ENCODE measurements at places on chromosomes 7 and 10.
A peak's percentile ranks its signal among the peaks of the same experiment; 100 is the strongest.

DNA sequence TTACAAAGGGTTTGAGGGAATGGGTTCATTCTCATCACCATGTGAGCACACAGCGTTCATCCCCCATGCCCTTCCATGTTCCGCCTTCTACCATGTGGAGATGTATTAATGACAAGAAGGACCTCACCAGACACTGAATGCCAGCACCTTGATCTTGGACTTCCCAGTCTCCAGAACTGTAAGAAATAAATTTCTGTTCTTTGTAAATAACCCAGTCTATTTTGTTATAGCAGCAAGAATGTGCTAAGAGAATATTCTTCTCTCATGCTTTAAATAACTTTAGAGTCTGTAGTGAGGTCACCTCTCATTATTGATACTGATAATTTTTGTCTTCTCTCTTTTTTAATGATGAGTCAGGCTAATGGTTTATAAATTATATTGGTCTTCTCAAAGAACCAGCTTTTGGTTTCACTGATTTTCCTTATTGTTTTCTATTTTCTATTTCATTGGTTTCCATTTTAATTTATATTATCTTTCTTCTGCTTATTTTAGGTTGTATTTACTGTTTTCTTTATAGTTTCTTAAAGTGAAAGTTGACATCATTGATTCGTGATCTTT is 3.1 kb upstream of the PDIA4 start:
- DNase-seq = no peak

DNA sequence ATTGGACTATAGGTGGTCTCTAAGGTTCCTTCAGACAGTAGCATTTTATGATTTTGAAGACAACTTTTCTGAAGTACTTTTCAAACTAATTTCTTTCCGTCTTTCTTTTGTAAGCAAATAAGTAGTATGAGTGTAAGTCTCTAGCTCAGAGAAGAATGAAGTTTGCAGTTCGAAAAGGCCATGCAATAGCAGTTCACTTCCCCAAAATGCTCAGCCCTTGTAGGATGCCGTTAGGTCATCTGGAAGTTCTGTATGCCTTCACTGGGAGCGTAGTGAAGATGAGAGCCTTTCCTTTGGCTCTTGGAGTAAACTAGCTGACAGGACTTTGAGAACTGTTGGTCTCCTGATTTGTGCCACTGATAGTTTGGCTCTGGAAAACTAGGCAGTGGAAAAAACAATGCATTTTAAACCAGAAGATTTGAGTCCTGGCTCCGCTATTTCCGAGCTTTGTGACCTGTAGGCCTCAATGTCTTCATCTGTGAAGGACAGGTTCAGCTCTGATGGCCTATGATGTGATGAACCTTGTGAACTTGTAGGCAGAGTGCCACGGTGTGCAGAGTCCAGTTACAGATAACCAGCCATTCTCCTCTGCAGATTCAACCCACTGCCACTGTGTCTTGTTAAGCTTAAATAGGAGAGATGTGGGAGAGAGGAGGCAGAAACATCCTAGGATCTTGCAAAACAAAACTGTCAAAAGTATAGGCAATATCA is 18.8 kb downstream of the SGPL1 start:
- no peak for DNase-seq

GRCh38 chr10:74871595-74872382 is 45.4 kb downstream of the KAT6B start:
- no peak for DNase-seq

DNA sequence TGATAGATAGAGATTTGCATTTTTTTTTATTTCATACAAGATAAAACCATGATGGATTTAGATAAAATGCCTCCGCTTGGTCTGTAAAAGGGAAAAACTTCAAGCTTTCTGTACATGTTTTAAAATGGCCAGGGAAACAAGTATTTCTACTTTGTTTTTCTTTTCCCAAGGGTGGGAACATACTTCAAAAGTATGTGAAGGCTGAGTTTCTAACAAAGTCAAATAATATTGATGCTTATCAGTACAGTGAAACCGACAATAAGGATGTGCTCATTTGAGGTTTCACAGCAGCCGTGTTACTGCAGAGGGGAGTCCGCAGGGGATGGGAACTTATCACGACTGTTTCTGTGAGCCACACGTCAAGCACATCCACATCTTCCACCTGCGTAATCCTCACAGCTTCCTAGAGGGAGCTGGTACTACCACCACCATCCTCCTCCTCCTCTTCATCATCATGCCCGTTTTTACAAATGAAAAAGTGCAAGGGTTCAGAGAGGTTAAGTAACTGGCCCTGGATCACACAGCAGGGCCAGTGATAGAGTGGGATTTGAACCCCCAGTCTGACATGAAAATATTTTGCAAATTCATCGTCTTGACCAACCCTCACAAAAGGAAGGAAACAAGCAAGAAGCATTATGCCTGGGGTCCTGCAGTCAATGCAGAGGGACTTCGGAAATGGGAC is 94.3 kb downstream of the GPR26 start:
- no peak for DNase-seq

DNA sequence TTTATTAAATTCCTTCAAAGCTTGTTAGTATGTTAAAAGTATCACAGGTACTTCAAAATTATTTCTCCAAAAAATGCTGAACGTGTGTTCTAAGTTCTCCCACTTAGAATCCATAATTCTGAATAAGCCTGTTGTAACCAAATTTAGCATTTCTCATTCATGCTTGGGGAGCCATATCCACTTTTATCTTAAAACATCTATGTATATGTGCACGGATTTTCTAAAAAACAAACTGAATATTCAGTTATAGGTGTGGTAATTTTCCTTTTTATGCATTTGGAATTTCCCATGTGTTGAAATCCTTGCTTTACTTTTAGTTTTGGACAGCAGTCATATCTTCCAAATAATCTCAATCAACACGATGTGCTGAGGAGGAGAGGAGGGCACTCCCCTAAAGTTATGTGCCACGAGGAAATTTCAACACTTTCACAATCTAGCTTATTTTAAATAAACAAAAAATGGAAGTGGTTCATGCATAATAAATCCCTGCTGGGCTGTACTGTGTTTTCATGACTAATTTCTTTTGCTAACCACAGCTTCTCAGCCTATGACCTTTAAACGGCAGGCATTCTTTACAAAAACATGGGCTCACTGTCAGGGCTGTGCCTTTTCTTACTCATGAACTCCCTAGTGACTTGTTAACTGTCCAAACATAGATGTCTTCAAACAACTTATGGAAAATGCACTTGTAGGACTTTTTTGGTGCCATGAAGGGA is 380.3 kb upstream of the SEMA3C start:
- peak; percentile 79 for DNase-seq

DNA sequence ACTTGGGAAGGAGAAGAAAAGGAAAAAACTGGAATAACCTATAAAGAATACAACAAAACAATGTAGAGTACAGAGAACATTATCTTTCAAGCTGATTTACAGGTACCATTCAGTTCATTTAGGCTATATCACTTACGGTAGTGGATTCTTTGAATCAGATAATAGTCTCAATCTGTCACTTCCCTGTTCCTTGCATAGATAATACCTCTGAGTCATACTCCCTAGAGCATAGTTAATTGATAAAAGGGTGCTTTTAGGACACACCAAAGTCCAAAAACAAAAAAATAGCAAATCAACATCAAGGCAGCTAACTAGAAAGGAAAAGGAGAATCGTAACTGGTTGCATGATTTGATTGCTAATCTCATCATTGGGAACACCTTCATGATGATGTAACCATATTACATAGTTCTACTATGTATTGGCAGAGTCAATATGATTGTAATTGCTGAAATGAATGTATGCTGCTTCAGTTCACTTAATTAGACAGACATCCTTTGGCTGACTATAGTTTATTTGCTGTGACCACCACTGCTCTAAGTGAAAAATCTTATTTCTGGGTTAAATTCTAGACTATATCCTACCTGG is 844.4 kb downstream of the GATA3 start:
- no peak for DNase-seq

DNA sequence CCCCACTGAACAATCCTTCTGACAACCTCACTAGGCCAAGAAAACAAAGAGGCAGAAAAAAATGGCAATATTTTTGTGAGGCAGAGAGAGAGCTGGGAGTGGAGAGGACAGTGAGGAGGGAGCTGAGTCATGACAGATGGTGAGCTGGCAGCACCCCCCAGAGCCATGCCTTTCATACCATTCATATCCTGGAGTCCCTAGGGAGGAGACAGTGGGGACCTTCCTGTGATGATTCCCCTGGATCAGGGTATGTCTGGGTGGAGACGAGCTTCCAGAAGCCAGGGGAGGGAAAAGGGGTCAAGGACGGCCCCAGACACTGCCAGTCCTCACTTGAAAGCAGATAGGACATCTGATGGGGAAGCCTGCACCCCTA is 160.5 kb downstream of the ADAM12 start:
- DNase-seq = peak; percentile 93

GRCh38 chr7:101099969-101100781 is 14.9 kb downstream of the TRIM56 start:
- peak; percentile 96 for DNase-seq

DNA sequence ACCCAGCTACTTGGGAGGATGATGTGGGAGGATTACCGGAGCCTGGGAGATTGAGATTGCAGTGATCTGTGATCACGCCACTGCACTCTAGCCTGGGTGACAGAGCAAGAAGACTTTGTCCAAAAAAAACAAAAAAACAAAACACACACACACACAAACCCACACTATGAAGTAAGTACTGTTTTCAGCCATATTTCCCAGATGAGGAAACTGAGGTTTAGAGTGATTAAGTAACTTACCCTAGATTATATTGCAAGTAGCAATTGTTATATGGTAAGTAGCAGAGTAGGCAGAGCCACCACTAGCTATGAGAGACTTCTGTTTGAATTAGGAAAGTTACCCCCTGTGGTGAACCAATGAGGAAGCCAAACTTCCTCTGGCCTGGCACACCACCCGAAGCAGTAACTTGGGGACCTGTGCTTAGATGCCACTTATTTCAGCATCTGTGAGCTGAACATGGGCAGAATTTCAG is 61.9 kb downstream of the MCU start:
- no peak for DNase-seq

- peak; percentile 52 for DNase-seq
Observed at GRCh38 chr10:119412244-119413092, 130.1 kb downstream of the RGS10 start.
